ENCODE measurements at places on chromosomes 11 and 22. TPM values are rescaled to one million over a fixed set of nuclear protein-coding genes. Genes with fewer than 3 reads are reported as not detected.

The AP5B1 gene
- total RNA-seq, result 4.6 TPM

The KDM4D gene
- 0.62 TPM for total RNA-seq

The OR10G7 gene
- total RNA-seq, result not detected

The SYTL2 gene
- total RNA-seq, result 65.8 TPM

The SHISAL1 gene
- total RNA-seq, result 11.2 TPM

DNA sequence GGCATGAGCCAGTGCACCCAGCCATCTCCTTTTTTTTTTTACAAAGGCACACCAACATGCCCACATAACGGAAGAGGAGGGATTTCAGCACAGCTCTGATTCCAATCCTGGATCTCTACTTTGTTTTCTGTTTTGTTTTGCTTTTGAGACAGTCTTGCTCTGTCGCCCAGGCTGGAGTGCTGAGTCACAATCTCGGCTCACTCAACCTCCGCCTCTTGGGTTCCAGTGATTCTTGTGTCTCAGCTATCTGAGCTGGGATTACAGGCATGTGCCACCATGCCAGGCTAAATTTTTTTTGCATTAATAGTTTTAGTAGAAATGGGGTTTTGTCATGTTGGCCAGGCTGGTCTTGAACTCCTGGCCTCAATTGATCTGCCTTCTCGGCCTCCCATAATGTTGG lies 28.1 kb downstream of the VSTM5 start:
- DNase-seq, result no peak

DNA sequence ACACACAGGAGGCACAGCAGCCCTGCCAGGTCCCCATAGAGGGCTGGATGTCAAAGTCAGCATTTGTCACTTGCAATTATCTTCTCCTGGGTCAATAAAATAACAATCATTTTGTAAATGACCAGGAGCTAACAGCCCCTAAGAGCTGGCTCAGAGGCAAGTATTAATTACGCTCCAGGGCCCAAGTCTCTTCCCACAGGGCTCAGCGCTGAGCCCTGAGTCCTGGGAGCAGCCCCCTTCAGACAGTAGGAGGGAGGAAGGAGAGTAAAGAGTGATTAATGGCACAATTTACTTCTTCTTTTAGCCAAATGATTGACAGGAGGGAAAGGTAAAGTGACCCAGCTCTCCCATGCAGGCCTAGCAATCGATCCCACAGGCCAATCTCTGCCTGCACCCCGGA lies 99.0 kb upstream of the DRD2 start:
- no peak for DNase-seq

DNA sequence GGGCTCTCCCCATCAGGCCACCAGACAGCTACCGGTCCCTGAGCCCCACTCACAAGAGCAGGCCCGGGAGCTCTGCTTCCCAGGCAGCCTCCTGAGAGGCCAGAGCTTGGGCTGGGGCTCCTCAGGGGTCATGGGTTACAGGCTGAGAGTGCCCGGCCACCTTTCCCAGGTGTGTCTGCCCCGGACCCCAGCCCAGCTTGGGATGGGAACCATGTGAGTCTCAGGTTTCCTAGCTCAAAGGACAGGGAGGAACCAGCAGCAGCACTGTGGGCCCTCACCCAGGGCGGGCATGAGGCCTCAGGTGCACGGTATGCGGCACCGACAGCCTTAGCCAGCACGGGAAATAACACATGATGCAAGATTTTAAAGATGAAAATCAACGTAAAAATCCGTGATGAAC lies 90.1 kb downstream of the NECTIN1 start:
- DNase-seq, result no peak

- DNase-seq, result no peak
Measured at GRCh38 chr11:119977561-119977860, 160.4 kb downstream of the TRIM29 start.

- DNase-seq, result no peak
Measured at GRCh38 chr11:44190883-44191230, 95.4 kb downstream of the EXT2 start.

DNA sequence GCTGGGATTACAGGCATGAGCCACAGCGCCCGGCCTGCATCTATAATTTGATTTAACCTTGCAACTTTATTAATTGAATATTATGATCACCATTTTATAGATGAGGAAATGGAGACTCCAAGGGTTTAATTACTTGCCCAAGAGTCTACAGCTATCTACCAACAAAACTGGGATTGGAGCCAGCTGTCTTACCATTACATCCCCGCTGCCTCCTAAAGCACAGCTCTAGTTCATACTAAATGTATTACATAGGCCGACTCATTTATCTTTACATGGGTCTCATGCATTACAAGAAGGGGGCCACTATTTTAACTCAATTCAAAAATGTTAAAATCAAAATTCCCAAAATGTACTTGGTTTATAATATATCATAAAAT lies 14.1 kb upstream of the TMA7B start:
- DNase-seq, result no peak

DNA sequence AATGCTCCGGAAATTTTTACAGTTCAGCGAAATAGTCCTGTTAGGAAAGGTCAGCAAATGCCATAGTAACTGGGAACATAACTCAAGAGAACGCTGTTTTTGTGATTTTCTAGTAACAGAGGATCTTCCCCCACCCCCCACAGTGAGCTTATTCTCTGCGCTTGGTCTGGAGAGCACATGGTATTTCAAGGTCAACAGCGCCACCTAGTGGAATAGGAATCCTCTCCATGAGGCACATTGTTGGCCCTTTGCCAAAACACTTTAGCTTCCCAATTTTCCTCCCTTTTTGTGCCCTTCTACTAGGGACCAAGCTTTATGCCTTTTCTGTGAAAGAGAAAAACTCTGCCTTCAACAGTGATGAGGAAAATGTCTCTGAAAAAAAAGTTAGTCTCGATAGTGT lies 13.2 kb upstream of the OR4C12 start:
- DNase-seq, result peak; percentile 0

DNA sequence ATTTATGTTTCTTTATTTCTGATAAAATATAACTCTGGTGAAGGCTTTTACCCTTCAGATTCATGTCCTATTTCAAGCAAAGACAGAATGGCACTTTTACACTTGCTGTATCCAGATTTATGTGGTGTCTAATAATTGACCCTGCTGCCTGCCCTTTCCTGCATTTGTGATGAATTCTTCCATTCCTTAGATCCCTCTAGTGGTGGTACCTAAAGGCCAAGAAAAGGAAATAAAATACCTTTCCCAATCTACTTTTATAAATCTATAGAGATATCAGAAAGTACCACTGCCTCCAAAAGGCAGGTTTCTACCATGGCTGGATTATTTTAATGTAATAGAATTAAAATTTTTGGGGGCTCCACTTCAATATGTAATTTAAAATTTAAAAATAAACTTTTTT lies 34.2 kb downstream of the CCDC81 start:
- DNase-seq, result no peak

- no peak for DNase-seq
Measured at GRCh38 chr22:38412435-38413084, 42.4 kb downstream of the KCNJ4 start.

GRCh38 chr11:77519847-77520246 lies 46.0 kb upstream of the PAK1 start:
- DNase-seq, result no peak

DNA sequence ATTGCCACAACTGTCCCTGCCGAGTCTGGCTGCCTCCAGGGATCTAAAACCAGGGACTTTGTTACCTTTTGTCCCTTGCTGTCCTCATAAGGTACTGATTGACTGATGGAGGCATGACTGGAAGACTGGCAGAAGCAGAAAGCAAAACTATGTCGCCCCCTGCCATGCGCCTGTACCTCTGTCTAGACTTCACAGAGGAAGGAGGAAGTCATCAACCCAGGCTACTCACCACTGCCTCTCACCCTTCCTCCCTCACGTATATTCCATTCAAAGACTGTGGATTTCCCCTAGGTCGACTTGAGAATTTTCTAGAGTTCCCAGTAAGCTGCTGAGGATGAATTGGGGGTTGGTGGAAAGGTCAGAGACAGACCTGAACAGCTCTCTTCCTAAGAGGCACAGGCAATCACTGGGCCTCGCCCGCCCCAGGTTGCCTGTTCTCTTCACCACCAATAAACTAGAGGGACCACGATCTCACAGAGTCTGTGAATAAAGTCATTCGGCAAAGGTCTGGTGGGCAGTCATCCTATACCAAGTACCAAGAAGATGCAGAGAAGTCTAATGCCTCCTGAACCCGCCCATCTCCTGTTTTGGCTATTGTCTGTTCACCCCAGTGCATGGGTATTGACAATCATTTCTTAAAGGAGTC lies 27.5 kb upstream of the CHST1 start:
- no peak for DNase-seq

GRCh38 chr22:16608931-16609330 lies 16.3 kb upstream of the CCT8L2 start:
- DNase-seq, result no peak

DNA sequence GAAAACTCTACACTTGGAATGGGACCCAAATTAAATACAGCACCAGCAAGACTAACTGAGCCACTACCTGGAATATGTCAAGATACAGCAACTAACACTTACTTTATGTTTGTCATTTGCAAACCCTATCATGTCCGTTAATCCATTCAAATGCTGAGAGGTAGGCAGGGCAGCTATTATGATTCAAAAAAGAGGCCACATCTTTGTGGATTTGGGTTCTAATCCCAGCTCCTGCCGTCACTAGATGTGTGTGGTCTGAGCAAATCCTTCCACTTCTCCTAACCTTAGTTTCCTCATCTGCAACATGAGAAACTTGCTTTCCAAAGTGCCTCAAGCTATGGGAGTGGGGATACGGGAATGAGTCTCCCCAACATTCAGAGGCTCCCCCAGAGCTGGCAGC lies 24.2 kb downstream of the FLI1 start:
- no peak for DNase-seq

- DNase-seq, result peak; percentile 98
Measured at GRCh38 chr11:62545437-62546243, 966 bp downstream of the AHNAK start.

- no peak for DNase-seq
Measured at GRCh38 chr22:26780521-26780920, 123.1 kb downstream of the MIAT start.

DNA sequence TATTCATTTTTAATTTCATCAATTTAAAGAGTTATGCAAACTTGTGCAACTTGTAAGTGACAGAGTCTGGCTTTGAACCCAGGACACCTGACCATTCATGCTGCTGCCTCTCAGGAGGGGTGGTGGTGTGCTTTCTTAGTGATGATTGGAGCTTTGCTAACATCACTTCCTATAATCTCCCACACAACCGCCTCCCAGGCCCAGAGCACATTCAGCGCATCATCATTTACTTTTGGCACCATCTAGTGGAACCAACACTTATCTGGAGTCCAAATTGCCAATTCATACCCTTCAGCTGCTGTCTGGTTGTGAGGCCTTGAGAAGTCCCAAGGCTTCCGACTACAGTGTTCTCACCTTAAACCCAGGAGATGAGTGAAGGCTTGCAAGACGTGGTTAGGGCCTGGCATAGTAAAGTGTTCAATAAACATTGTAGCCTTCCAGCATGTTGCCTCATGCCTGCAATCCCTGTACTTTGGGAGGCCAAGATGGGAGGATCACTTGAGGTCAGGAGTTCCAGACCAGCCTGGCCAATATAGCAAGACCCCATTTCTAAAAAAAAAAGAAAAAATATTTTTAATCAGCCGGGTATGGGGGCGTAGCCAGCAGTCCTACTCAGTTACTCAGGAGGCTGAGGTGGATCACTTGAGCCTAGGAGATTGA lies 1.1 kb upstream of the TTLL1 start:
- DNase-seq, result peak; percentile 91

DNA sequence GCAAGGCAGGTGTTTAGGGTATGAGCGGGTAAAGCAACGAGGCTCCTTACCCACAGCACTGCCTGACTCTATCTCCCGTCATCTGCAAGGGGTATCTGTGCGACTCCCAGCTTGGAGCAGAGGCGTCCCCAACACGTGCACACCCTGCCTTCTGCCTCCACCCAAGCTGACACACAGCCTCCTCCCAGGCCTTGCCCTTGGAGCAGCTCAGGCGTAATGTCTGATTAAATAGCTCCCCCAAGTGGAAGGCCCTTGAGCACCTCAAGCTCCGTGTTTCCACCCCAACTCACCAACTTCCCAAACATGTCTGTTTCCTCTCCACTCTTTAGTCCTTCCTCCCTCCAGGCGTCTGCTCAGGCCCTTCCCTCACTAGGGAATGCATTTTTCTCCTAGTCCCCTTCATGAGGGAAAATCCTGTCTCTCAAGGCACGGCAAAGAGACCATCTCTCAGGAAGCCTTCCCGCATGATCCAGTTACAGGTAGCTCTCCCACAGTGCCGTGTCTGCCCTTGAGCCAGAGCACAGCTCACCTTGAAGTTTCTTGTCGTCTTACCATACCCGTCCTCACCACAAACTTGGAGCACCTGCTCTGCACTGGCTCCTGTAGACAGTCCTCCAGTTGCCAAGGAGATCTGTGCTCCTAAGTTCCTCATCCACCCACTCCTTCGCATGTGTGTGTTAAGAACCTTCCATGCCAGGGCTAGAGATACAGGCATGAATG lies 15.8 kb downstream of the CYB5R2 start:
- DNase-seq, result peak; percentile 81

- peak; percentile 75 for DNase-seq
Measured at GRCh38 chr11:128365044-128365443, 222.3 kb downstream of the ETS1 start.

DNA sequence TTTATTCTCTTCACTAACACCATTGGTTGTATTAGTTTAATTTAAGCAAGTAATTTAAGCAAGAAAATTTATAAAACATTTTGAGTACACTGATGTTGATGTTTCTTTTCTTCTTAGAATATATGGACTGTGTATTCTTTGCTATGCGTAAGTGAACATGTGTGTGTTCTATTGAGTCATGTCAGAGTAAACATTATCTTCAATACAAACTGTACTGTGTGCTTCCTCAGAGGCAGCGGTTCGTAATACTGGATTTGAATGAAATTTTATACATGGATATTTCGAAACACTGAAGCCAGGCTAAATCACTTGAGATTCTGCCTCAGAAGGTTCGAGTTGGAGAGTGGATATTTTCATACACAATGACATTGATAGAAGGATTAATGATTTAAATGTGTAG lies 452.6 kb downstream of the LUZP2 start:
- DNase-seq, result no peak

GRCh38 chr22:27460591-27461347 lies 340.8 kb downstream of the MN1 start:
- DNase-seq, result peak; percentile 71

GRCh38 chr22:17368554-17369438 lies 464 bp upstream of the CECR2 start:
- peak; percentile 91 for DNase-seq
